ENCODE measurements at places on chromosomes 1 and 21.
A peak's percentile ranks its signal among the peaks of the same experiment; 100 is the strongest.

GRCh38 chr21:9763306-9763705 is 758.1 kb upstream of the TPTE start:
- DNase-seq: no peak

DNA sequence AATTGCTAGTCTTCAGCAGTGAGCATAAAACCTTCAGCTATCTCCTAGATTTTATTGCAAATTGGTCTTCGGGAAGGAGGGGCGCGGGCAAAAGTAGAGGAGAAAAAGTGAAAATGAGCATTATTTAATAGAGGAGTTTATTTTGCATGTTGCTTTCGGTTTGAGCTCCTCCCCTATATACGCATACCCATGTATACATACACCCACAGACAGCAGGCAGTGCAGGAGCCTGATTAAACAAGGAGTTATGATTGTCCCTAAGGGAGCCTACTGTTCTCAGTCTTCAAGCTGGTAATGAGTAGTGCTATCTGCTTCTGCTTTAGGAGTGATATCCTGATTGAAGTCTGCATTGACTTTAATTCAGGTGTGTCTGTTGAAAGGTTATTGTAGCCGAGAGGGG is 133.8 kb downstream of the SPATA46 start:
- DNase-seq: no peak

DNA sequence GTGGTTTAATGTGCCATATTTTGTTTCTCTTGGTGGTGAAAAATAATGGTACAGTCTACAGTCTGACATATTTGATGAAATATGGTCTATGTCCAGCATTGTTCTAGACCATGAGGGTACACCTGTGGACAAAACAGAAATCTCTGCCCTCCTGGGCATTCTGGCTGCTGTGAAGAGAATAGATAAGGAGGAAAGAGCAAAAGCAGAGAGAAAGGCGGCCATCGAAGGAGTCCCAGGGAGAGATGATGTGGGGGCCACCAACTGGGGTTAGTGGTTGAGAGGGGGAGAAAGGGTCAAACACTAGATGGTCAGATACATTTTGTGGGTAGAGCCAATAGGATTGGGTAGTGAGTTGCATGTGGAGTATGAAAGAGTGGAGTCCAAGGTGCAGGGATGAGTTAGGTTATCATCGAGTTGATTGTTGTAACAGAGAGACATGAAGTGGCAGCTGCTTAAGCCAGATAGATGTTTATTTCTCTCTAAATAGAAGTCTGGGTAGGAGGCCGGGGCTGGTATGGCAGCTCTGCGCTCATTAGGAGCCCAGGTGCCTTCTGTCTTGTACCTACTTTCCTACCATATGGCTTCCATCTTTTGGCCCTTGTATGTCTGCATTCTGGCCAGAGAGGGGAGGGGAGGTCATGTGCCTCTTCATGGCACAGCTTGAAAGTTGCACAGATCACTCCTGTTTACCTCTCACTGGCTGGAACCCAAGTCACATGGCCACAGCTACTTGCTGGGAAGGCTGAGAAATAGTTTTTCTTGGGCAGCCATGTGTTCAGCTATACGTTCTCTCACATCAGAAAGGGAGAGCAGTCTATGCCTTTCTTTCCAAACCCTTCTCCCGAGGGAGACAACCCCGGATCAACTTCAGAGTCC is 13.0 kb downstream of the UBE4B start:
- no peak for DNase-seq

DNA sequence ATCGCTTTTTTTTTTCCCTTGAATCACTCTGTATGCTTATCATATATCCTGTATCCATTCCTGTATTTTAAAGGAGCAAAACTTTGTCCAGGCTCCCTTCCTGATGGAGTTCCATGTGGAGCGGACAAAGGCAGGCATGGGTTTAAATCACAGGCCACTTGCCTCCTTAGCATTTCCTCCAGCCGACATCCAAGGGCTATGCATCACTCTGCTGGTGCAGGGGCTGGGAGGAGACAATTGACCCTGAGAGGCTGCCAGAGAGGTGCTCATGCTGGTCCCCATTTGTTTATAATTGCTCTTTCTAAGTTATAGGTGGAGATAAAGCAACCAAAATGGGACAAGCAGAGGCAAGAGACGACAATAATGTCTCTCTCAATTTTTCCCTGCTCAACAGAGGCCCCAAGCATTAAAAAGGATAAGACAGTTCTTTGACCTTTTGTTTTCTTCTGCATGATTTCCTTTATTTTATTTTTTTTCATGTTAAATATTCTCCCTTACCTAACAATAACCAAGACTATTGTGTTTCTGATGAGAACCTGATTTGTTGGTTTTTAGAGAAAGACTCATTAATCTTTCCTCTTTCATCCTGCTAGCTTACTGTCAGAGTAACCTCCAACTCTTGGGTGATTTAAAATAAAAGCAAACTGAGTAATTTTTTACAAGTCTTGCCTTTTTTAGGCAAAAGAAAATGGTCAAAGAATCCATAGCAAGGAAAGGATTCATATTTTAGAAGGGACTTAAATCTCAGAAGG is 353.7 kb downstream of the ADGRL2 start:
- no peak for DNase-seq

DNA sequence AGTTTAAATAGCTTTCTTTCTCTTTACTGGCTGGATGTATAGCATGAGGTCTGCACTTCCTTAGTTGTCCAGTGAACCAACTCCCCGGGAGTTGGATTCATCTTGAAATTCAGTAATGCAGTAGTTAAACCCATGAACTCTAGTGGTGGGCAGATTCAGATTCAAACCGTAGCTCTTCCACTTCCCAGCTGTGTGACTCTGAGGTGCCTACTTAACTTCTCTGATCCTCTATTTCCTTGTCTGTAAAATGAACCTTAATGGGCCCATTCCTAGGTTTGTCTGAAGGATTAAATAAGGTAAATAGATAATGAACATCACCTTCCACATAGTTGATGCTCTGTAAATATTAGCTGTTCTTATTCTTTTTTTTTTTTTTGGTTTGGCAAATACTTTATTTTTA is 16.5 kb downstream of the PIK3CD start:
- no peak for DNase-seq

DNA sequence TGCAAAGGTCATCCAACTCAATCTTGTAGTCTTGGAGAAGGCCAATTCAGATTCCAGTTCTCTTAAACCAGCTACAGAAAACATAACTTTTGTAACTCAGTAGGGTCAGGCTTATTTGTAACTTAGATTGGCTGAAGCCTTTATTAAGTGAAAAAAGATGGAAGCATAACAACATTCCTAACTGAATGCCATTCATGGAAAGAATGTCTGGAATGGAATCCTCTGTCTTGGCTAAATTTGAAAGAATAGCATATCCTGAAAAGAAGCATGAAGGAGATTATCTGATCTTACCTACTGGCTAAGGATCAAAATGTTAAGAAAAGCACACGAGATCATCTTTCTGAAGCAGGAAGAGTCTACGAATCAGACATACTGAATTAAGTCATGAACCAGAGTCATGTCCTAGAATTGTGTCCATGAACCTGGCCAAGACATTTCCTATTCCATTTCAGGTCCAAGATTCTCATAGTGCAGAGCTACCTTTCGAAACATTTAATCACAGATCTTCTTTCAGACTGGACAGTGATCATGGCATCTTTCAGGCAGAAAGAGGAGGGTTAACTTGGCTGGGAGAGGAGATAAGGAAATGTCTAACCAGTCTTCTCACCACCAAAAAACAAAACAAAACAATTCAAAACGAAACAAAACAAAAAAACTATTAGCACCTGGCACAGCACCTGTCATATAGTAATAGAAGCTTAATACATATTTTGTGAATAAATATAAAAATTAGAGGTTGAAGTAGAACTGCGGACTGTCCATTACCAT is 75.6 kb downstream of the XCL2 start:
- DNase-seq: no peak

- DNase-seq: no peak
Observed at GRCh38 chr1:115727706-115728249, 40.7 kb downstream of the CASQ2 start.

- peak; percentile 10 for DNase-seq
Observed at GRCh38 chr1:18256282-18257235, 149.0 kb downstream of the IGSF21 start.

DNA sequence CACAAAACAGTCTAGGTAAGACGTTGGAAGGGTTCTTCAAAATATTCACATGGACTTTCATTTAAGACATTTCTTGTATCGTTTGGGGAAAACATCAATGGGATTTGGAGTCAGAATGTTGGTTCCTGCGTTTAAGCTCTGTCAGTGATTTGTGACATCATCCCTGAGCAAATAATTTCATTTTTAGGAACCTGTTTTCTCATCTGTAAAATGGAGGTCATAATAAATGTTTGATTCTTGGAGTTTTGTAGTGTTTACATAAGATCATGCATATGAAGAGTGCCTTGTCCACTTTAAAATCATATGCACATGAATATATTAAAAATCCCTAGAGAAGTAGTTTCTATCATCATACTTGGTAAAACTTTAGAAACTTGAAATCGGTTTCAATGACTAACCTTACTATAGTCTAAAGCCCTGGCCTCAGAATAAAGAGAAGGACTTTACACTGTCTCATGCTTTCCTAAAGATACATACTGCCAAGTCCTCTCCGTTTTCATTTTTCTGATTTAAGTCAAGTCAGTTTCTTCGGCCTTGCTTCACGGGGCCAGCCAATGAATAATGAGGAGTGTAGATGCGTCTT is 178.4 kb downstream of the ADSS2 start:
- no peak for DNase-seq

DNA sequence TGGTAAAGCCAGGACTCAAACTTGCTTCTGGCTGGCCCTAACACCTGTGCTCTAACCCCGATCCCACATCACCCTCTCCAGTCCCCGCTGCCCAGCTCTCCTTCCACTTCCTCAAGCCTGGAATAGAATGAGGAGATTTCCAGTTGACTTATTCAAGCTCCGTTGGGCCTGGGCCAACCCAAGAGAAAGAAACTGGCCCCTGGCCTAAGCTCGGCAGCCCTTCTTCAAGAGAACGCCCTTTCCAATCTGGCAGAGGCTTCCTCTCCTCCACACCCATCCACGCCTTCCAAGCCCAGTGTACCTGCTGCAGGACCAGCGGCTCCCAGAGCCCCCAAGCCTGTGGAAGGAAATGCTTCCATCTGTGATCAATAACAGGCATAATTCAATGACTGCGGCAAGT is 51.9 kb downstream of the LRRN2 start:
- DNase-seq: no peak

DNA sequence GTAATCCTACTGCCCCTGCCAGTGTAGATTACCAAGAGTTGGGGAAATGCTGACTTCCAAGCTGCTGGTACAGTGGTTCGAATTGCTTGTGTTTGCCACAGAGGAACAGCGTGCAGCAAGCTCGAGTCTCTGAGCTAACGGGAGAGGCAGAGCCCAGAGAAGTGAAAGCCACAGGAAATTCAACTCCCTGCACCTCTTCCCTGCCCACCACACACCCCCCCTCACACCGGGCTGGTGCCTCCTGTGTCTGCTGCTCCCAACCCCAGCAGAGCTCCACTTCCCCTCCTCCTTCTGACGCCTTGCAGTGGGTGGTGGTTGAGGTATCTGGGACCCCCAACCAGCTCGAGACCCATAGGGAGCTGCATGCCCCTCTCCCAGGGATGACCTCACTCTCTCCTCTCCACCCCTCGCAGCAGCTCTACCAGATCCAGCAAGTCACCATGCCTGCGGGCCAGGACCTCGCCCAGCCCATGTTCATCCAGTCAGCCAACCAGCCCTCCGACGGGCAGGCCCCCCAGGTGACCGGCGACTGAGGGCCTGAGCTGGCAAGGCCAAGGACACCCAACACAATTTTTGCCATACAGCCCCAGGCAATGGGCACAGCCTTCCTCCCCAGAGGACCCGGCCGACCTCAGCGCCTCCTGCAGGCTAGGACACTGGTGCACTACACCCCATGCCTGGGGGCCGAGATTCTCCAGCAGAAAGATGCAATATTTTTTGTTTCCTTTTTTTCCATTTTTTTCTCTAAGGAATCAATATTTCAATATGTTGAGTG is 13.1 kb upstream of the KCNQ4 start:
- no peak for DNase-seq

DNA sequence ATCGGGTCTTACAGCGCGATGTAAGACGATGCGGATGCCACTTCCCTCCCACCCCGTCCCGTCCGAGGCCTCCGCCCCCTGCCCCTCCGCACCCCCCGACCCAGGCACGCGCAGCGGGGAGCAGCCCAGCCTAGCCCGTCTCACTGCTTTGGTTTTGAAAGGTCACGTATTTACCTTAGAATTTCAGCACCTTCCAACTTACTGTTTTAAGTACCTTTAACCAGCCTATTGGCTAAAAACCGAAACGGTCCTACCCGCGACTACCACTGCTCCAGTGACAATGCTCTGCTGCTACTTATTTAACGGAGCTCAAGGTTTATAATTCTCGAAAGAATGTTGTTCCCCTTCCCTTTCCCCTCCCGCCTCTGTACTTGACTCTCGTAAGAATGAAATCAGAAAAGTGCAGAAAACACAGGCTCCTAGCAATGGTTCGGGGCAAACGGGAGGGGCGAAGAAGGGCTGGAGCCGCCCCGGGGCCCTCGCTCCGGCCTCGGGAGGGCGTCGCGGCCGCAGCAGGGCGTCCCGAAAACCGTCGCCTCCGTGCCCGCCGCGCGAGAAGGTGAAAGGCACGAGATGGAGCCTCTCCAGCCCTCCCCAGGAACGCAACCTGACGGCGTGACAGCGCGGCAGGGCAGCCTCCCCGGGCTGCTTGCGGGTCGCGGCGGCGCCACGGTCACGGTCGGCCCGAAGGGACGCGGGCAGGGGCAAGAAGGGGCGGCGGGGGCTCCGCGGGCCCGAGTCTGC is 667 bp downstream of the TMEM50B start:
- peak; percentile 26 for DNase-seq

DNA sequence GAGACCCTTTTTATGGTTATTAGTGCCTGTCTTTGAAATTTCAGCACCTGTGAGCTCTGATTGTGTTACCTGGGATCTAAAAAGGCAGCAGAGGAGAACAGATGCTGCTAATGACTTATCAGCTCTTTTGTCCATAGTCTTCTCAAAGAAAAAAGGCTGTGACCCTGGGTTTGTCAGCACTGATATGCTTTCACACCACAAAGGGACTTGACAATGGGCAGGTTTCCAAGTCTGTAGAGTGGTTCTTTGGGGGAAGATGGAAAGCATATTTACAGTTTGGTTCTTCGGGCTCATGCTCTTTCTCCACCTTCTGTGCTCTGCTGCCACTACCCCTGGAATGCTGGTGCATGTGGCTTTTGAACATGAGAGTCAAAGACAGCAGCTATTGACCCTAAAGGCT is 32.0 kb downstream of the DNAJC6 start:
- no peak for DNase-seq

GRCh38 chr1:220198186-220199005 is 73.9 kb downstream of the RAB3GAP2 start:
- DNase-seq: no peak

DNA sequence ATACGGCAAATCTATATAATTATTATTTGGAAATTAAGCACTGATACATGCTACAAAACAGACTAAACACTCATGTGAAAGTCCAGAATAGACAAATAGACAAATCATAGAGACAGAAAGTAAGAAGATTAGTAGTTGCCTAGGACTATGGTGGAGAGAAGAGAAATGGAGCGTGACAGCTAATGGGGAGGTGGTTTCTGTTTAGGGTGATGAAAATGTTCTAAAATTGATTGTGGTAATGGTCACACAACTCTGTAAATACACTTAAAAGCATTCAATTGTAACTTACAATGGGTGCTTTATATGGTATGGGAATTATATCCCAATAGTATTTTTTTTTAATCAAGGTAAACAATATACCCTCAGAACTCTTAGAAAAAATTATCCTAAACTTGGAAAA is 20.4 kb upstream of the ITLN2 start:
- DNase-seq: no peak

GRCh38 chr1:234592240-234592639 is 17.7 kb downstream of the IRF2BP2 start:
- DNase-seq: no peak

- no peak for DNase-seq
Observed at GRCh38 chr1:164659621-164660411, 100.8 kb downstream of the PBX1 start.

GRCh38 chr1:25182629-25183028 is 49.7 kb downstream of the SYF2 start:
- DNase-seq: no peak

Data from kidney capillary endothelial cell (primary cell).